Thoracic aorta endothelial cell (primary cell): ENCODE measurements at places on chromosomes 2 and 18. TPM values are rescaled to one million over a fixed set of nuclear protein-coding genes. Genes with fewer than 3 reads are reported as not detected.

FAM228A gene
- total RNA-seq: 0.14 TPM in 1 of 2 replicates, not detected in the other

LTBP1 gene
- total RNA-seq: 9.5 and 72.7 TPM in 2 replicates

SATB2 gene
- total RNA-seq: 1.3 and 2.7 TPM in 2 replicates

TRIM54 gene
- total RNA-seq: not detected in 2 replicates

ALPI gene
- total RNA-seq: not detected in 2 replicates

TMEM18 gene
- 18.7 and 32.6 TPM in 2 replicates for total RNA-seq

TNFAIP6 gene
- not detected in 2 replicates for total RNA-seq

BOK gene
- total RNA-seq: 28.6 and 35.9 TPM in 2 replicates

FAHD2B gene
- total RNA-seq: 4.3 and 6.7 TPM in 2 replicates

TXNDC2 gene
- total RNA-seq: 0.07 TPM in 1 of 2 replicates, not detected in the other

SERPINB3 gene
- total RNA-seq: not detected in 2 replicates

PRSS56 gene
- total RNA-seq: not detected in 2 replicates

PFN4 gene
- 0.40 and 0.72 TPM in 2 replicates for total RNA-seq

MALL gene
- total RNA-seq: 102 and 223 TPM in 2 replicates

GNLY gene
- total RNA-seq: not detected in 2 replicates

TLX2 gene
- not detected in 2 replicates for total RNA-seq

MC5R gene
- not detected in 2 replicates for total RNA-seq

FAM237A gene
- not detected in 2 replicates for total RNA-seq

GORASP2 gene
- 70.1 and 75.8 TPM in 2 replicates for total RNA-seq

CRYGD gene
- total RNA-seq: not detected in 2 replicates

NEURL3 gene
- total RNA-seq: not detected in 2 replicates

TUBA4B gene
- total RNA-seq: not detected in 2 replicates
